HepG2 (cell line): ENCODE measurements at places on chromosomes 3 and 15. TPM values are rescaled to one million over a fixed set of nuclear protein-coding genes. Genes with fewer than 3 reads are reported as not detected.

Gene IP6K2
- total RNA-seq = 65.5 and 85.5 TPM in 2 replicates

Gene CCDC80
- not detected in 2 replicates for total RNA-seq

Gene PEAK1
- 6.0 and 12.5 TPM in 2 replicates for total RNA-seq

Gene CD276
- total RNA-seq = 32.4 and 55.2 TPM in 2 replicates

Gene LRRC34
- not detected in 2 replicates for total RNA-seq

Gene KLHL6
- total RNA-seq = not detected in 2 replicates

Gene TMEM45A
- total RNA-seq = 11.7 and 14.8 TPM in 2 replicates

Gene ITGA11
- total RNA-seq = not detected in 2 replicates

- H3K4me1 ChIP-seq = peaks cover 31% of the 10 kb centered on the region
- no peak overlapping the region for H3K27ac ChIP-seq
- peaks cover 10% of the 10 kb centered on the region; the same call in 2 of the 3 replicates for H3K27me3 ChIP-seq
Observed at GRCh38 chr15:101135532-101136166, 116.2 kb downstream of the CHSY1 start.

GRCh38 chr3:42140665-42141203, 49.6 kb downstream of the TRAK1 start:
- H3K27me3 ChIP-seq = no peaks in the 10 kb centered on the region
- no peak for DNase-seq
- H3K4me1 ChIP-seq = peaks cover 5% of the 10 kb centered on the region
- no peak overlapping the region for H3K4me3 ChIP-seq

DNA sequence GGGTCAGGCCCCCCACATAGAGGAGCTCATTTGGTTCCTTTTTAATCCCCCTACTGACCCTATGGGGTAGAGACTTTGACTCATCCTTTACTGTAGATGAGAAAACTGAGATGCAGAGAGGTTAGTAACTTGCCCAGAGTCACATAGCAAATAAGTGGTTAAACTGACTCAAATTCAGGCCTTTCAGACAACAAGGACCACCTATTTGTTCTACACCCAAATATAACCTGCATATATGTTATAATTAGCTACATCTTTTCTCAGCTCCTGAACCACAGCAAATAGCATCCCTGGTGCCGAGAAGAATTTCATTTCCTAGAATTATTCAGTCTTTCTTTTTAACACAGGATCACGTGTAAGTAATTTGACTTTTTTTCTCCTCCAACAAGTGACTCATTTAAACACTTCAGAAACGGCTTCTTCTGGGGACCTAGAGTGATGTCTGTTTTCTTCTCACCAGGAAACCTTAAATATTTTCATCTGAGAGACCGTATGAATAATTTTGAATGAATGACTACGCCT, 57.4 kb downstream of the MGLL start:
- no peak overlapping the region for H3K4me3 ChIP-seq
- no peak overlapping the region for H3K27ac ChIP-seq
- H3K27me3 ChIP-seq = peaks cover 32% of the 10 kb centered on the region
- no peak for DNase-seq

DNA sequence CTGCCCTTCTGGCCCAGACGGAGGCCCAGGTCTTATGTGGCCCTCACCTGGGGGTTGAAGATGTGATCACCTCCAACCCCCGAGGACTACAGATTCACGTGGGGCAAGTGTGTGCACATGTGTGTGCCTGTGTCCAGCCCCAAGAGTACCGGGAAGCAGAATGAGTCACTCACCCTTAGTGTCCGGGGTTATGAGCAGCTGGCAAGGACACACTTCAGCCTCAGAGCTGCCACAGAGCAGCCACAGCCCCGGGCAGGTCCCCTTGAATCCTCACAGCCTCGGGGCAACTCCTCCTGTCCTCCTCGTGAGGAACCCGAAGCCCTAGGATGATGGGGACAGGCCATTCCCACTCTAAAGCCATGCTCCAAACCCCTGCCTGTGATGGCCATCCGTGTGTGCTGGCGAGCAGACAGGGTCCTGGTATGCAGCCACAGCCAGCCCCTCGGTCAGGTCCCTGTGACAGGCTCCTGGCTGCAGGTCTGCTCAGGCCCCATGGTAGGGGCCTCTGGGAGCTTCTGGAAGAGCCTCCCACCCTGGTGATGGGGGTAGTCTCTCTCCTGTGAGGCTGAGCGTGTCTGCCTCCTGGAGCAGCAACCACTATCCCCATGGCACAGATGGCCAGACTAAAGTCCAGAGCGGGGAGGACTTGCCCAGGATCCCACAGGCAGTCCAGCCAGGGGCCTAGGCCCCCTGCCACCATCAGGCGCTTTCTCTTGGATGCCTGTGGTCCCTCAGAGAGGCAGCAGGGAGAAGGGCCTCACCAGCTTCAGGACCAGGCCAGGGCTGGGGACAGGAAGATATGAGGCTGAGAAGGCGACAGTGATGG, 852 bp downstream of the STAB1 start:
- DNase-seq = peak; percentile 30
- H3K27me3 ChIP-seq = peaks cover 9% of the 10 kb centered on the region; the same call in 1 of the 2 replicates
- peaks cover 23% of the 10 kb centered on the region for H3K4me1 ChIP-seq
- peaks cover 3% of the 10 kb centered on the region for H3K36me3 ChIP-seq
- H3K27ac ChIP-seq = no peak overlapping the region

DNA sequence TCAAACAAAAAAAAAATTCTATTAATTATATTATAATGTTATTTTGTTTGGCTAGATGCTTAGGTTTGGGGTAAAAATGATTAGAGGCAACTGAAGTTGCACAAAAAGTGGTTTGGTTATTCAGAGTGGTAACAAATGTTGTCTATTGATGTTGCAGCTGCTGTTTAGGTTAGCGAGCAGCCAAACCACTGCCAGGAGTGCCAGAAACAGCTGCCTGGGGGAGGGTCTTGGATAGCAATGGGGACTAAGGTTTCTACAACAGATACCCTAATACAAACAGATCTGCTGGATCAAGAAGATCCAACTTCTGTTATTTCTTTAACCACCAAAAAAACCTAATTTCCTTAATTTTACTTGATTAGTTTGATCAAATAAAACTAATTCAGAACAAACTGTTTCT, 26.6 kb downstream of the BTLA start:
- peaks cover 20% of the 10 kb centered on the region for H3K4me1 ChIP-seq
- no peak overlapping the region for H3K4me3 ChIP-seq
- no peaks in the 10 kb centered on the region for H3K27me3 ChIP-seq
- H3K27ac ChIP-seq = no peak overlapping the region
- H3K36me3 ChIP-seq = no peaks in the 10 kb centered on the region

- DNase-seq = no peak
- no peaks in the 10 kb centered on the region for H3K36me3 ChIP-seq
- H3K4me1 ChIP-seq = peaks cover 45% of the 10 kb centered on the region
- peaks cover 2% of the 10 kb centered on the region; the same call in 1 of the 2 replicates for H3K27me3 ChIP-seq
- H3K27ac ChIP-seq = no peak overlapping the region
Observed at GRCh38 chr15:68028137-68028887, 25.8 kb upstream of the PIAS1 start.

DNA sequence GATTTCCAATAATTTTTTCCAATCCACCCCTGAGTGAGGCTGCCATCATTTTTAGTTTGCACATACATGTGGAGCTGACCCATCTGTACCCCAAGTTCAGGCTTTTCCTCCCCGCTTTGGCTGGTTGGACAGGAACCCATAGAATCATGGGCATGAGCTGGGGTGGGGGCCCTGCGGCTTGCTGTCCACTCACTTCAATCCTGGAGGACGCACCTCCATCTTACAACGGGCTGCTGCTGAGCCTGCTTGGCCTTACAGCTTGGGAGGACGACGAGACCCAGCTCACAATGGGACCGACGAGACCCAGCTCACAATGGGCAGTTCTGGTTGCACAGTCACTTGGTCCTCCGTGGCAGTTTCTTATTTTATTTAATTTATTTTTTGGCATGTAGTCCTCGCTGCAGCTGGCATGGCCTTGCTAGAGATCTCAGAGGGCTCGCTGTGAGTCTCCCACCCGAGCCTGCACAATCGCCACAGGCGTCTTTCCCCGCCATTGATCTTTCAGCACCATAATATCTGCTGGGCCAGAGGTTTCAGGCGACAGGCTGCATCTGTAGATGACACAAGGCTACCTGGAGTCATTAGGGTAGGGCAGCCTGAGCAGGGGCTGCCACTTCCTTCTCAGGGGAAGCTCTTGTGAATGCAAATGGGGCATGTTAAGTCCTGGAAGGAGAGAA, 19.6 kb upstream of the EPHB3 start:
- no peak overlapping the region for H3K27ac ChIP-seq
- peaks cover 25% of the 10 kb centered on the region; the same call in 2 of the 3 replicates for H3K27me3 ChIP-seq
- no peaks in the 10 kb centered on the region for H3K4me1 ChIP-seq
- no peaks in the 10 kb centered on the region for H3K36me3 ChIP-seq

- no peak overlapping the region for H3K4me3 ChIP-seq
- DNase-seq = no peak
- no peaks in the 10 kb centered on the region for H3K4me1 ChIP-seq
- no peak overlapping the region for H3K27ac ChIP-seq
Observed at GRCh38 chr3:45848392-45848791, 6.5 kb upstream of the LZTFL1 start.

DNA sequence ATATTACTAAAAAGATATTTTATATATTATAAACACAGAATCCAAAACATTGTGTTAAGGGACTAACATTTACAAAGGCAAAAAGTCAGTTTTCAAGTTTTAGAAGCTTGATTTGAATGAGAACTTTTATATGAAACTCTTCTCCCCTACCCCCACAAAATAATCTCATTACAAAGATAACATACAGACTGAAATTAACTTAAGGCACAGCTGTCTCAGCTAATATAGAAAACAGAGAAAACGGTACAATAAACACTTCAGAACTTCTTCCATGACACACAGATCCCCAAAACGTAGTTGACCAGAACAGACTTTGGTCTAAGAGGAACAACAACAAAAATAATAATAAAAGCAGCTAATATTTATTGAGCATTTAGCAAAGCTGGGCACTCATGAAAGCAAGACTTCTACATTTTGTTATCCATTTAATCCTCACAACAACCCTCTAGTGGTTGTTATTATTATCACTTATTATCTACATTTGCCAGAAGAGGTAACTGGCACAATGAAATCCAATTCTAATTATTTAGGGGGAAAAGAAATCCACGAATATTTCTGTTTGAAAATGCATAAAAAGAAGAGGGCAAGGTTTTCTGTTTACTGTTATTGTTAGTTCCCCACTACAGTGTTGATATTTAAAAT, 68.1 kb downstream of the PFN2 start:
- no peaks in the 10 kb centered on the region for H3K4me1 ChIP-seq
- no peak overlapping the region for H3K4me3 ChIP-seq

DNA sequence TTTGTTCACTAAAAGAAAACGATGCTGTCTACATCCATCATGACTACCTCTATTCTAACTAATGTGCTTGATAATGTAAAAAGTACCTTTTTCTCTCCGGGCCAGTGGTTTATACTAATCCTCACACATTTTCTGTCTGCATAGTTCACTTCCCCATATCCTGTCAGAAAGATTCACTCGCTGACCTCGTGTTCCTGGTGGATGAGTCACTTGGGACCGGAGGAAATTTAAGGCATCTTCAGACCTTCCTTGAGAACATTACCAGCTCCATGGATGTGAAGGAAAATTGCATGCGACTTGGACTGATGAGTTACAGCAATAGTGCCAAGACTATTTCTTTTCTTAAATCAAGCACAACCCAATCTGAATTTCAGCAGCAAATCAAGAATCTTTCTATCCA, 33.8 kb downstream of the COL6A5 start:
- no peak overlapping the region for H3K4me3 ChIP-seq
- H3K4me1 ChIP-seq = no peaks in the 10 kb centered on the region
- H3K27ac ChIP-seq = no peak overlapping the region
- H3K27me3 ChIP-seq = no peaks in the 10 kb centered on the region

DNA sequence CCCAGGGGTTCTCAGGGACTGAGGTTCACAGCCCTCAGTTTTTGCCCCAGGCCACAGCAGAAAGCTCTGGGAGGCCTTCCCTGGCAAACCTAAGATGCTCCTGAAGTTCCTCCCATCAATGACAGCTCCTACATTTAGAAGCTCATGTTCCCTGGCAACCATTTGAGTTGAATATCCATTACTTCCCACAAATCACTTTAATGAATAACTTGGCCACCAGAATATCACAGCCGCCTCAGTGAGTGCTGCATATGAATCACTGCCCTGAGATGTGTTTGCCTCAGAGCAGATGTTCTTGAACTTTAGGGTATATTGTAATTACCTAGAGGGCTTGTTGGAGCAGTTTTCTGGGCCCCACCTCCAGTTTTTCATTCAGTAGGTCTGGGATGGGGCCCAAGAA, 27.4 kb downstream of the SLCO2A1 start:
- H3K27ac ChIP-seq = no peak overlapping the region
- no peak for DNase-seq
- no peaks in the 10 kb centered on the region for H3K36me3 ChIP-seq
- no peak overlapping the region for H3K4me3 ChIP-seq
- no peaks in the 10 kb centered on the region for H3K4me1 ChIP-seq

DNA sequence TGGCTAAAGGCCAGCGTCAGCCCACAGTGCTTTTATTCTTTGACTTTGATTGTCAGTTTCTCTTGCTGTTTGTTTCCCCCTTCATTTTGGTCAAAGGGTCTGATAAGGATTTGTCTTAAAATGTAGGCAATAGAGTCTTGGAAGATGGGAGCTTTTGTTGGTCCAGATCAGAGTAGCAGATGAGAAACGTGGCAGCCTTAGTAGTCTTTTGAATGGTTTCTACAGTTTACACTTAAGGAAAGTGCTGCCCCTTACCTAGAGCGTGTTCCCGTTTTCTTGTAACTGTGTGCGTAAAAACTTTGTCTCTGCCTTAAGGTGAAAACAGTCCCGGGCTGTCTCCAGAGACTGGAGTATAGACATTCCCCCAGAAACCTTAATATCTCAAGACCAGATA, 630 bp downstream of the LXN start:
- no peak for DNase-seq
- H3K27me3 ChIP-seq = no peaks in the 10 kb centered on the region
- no peak overlapping the region for H3K4me3 ChIP-seq
- no peak overlapping the region for H3K27ac ChIP-seq
- H3K36me3 ChIP-seq = peaks cover 29% of the 10 kb centered on the region; the same call in 2 of the 3 replicates
- H3K4me1 ChIP-seq = no peaks in the 10 kb centered on the region

DNA sequence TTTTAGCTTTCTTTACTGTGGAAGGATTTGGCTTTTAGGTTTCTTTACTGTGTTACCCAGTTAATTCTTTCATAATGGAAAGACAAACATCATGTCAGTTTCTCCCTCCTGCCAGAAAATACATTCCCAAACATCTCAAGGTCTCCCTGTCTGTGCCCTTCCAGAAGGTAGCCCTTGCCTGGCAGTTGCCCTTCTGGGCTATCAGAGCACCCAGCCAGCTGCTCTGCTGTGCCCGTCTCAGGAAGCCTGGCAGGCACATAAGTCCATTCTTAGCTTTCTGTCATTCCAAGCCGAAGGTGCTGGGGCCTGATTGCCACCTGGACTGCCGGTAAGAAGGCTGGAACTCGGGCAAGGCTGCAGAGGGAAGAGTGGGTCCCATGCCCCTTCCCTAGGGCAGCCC, 203.4 kb downstream of the SLCO3A1 start:
- no peak overlapping the region for H3K4me3 ChIP-seq
- H3K36me3 ChIP-seq = no peaks in the 10 kb centered on the region
- DNase-seq = no peak
- peaks cover 5% of the 10 kb centered on the region; the same call in 1 of the 3 replicates for H3K27me3 ChIP-seq

GRCh38 chr15:69914960-69915359, 182.8 kb downstream of the TLE3 start:
- no peak overlapping the region for H3K27ac ChIP-seq
- H3K27me3 ChIP-seq = peaks cover 2% of the 10 kb centered on the region
- no peak for DNase-seq
- no peaks in the 10 kb centered on the region for H3K4me1 ChIP-seq
- no peak overlapping the region for H3K4me3 ChIP-seq
- H3K36me3 ChIP-seq = no peaks in the 10 kb centered on the region

- peak overlapping the region; percentile 94 for H3K27ac ChIP-seq
- H3K36me3 ChIP-seq = no peaks in the 10 kb centered on the region
- H3K4me3 ChIP-seq = peak overlapping the region; percentile 45; the same call in 1 of the 2 replicates
- DNase-seq = peak; percentile 99
- H3K27me3 ChIP-seq = no peaks in the 10 kb centered on the region
Observed at GRCh38 chr3:188294823-188295487, 141.0 kb downstream of the LPP start.
